ENCODE measurements at places on chromosomes 11 and 22.

- no peak for DNase-seq
Observed at GRCh38 chr22:39570665-39571064, at the start of gene CACNA1I. Gene CACNA1I, plus strand, starts transcription at chr22:39570753. Its CDS starts 0 bp downstream, at chr22:39570753.

DNA sequence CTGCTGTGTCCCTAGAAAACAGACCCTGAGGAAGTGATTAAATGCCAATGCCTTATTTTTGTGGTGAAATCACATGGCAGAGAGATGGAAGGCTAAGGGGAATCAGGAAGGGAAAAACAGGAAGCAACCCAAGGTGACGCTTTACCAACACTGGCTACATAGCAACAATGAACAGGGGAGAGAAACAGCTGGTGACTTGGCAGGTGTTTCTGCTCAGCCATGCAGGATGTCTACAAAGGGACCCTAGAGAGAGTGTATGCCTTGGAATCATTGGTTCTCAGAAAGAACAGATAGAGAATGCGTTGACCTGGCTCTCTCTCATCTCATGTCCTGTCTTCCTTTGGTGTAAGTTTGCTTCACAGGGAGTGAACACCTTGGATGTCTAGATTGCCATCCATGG, 911.9 kb downstream of the OPCML start:
- no peak for DNase-seq

DNA sequence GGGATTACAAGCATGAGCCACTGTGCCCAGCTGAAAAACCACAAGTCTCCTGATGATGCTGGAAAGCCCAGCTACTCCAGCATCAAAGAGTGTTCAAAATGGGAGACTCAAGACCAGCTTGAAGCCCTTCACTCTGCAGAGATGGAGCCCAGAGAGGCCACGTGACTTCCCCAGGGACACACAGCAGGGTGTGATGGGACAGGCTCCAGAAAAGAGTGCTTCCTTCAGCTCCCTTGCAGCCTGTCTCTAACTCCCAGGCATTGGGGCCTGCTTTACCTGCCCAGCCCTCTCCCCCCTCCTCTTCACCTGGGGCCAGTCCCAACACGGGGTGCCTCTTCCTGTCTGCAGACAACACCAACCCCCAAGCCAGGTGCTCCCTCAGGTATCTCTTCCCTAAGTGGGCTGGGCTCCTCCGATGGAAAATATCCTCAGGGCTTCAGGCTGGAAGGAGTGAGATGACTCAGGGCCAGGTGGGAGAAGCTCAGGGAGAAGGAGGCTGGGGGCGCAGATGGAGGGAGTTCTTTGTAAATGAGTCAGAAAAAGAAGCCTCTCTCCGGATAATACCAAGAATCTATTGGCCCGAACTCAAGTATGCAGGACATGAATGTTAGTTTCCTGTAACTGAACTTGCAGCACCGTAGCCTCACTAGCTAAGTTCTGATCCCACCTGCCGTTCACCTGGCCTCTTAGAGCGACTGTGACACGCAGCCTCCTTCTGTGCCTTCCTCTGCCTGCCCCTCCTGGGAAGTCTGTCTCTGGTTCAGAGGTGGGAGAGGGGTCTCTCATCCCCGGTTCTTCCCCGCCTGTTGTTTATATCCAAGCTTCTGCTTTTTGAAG, 326.6 kb downstream of the MN1 start:
- no peak for DNase-seq

DNA sequence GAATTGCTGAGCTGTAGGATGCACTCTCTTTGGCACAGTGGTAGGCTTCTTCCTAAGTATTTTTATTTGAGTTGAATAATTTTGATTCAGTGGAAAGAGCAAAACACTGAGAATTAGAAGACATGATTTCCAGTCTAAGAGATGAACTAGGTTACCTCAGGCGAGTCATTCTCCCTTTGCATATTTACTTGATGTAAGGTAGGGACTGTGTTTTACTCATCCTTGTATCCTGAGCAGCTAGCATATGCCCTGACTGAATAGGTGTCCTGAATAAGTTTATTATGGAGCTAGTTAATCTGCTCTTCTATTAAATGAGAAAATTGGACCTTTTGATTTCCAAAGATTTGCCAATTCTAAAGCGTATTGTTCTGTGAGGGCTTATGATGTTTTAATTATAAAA, 50.7 kb downstream of the STIM1 start:
- no peak for DNase-seq

DNA sequence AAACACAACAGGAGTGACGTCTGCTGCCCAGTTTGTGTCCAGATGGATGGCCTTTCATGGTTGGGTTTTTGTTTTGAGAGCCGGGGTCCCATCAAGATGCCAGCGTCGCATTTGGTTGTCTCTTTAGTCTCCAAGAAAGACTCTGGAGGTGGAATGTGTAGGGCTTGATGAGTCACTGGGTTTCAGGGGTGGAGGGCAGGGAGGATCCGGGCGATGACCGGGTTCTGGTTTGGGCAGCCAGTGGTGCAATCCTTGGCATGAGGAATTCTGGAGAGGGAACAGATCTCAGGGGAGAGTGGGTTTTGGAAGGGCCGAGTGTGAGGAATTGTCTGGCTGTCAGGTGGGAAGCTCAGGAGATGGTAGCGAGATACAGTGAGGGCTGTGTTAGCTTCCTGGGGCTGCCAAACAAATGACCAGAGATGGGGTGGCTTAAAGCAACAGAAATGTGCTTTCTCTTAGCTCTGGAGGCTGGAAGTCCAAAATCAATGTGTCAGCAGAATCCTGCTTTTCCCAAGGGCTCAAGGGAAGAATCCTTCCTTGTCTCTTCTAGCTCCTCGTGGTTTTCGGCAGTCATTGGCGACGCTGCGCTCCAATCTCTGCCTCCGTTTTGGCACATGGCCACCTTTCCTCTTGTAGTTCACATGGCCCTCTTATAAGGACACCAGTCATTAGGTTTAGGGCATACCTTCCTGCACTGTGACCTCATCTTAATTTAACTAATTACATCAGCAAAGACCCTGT, 26.4 kb upstream of the PPFIA1 start:
- no peak for DNase-seq

GRCh38 chr11:96173422-96173821, 169.6 kb downstream of the MAML2 start:
- DNase-seq = no peak

Data from SHP77 treated with DMSO at 0.1 percent for 48 hours (cell line).